ENCODE measurements at places on chromosomes 11 and 22. TPM values are rescaled to one million over a fixed set of nuclear protein-coding genes. Genes with fewer than 3 reads are reported as not detected.

DNA sequence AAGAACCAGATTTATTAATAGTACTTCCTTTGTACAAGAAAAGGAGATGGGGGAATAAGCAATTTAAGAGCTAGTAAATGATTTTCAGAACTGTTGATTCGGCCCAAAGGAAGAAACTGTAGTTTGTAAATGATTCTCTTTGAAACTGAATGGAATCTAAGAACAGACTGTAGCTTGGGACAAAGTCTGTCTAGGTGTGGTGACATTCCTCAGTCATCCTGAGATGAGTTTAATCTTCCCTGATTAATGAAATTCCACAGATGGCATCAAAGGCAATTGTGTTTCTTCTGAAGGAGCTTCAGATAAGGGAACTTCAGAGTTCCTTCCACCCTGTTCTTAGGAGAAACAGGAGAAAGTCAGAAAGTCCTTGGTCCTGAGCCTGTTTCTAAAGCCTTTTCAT lies 2095.9 kb downstream of the LRRC4C start:
- DNase-seq, result no peak

DNA sequence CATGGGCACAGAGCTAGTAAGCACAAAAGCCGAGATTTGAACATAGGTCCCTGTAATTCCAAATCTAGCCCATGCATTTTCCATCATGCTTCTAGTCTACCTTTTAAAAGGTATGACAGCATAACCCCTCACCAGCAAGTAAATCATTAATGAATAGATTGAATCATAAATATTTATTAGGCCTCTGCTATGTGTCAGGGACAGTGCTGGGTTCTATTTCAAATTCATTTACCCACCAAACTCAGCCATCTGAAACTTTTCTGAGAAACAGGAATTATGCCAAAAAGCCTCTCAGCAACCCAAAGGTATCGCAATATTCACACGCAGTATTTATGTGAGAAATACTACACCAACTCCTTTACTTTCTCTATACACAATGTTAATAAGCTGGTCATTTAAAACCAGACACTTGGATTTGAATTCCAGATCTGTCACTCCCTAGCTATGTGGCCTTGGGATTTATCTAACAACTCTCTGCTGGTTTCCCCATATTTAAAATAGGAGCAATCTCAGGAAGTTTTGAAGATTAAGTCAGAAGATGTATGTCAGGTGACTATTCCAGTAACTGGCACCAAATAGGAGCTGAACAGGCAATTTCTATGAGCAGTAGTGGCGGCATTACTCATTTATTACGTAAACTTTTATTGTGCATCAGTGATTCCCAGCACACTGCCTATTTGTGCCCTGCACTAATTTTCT lies 191.4 kb downstream of the TENM4 start:
- no peak for DNase-seq

DNA sequence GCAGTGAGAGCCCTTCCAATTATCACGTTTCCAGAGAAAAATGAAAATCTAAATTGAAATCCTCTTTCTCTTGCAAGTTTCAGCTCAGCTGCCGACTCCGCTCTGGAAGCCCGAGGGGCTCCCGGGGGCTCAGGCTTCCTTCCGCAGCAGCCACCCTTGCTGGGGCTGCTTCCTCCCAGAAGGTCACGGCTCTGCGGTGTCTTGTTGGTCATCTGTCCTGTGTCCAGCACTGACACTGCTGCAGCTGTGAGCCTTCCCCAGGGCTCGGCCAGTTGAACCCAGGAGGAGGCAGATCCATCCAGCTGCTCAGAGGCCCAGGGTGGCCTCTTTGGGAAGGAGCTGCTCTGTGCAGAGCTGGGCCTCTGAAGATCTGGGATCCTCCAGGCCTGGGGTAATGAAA lies 1337.2 kb downstream of the TBC1D22A start:
- DNase-seq, result no peak

The SLC39A13 gene
- 31.9 TPM for total RNA-seq

The MTMR2 gene
- 17.2 TPM for total RNA-seq
